ENCODE measurements at places on chromosomes 16 and 17. TPM values are rescaled to one million over a fixed set of nuclear protein-coding genes. Genes with fewer than 3 reads are reported as not detected.

The SOCS7 gene
- total RNA-seq, result 21.6 TPM

The C17orf78 gene
- not detected for total RNA-seq

The CDH13 gene
- 48.8 TPM for total RNA-seq

The CES2 gene
- total RNA-seq, result 50.9 TPM

The ZFPM1 gene
- 1.3 TPM for total RNA-seq

The ABCA10 gene
- 5.0 TPM for total RNA-seq

The PRSS27 gene
- 1.8 TPM for total RNA-seq

The IKZF3 gene
- not detected for total RNA-seq

The PYCARD gene
- 29.9 TPM for total RNA-seq
